A549 treated with Mapracorat at 1 μM for 4 hours (cell line): ENCODE measurements at places on chromosomes 13 and 19. TPM values are rescaled to one million over a fixed set of nuclear protein-coding genes. Genes with fewer than 3 reads are reported as not detected.

MLLT1 gene
- total RNA-seq, result 14.8 to 22.9 TPM (median 22.0 TPM) in 5 replicates

NTN5 gene
- total RNA-seq, result 0.07 to 0.19 TPM (median 0.10 TPM) in 4 of 5 replicates, not detected in the other

GPR18 gene
- total RNA-seq, result not detected in 5 replicates

CEACAM4 gene
- total RNA-seq, result not detected in 5 replicates

HIF3A gene
- total RNA-seq, result 0.05 to 0.12 TPM in 2 of 5 replicates, not detected in the others
